Suppressor macrophage treated with lipopolysaccharide for 4 hours (primary cell): ENCODE measurements at places on chromosomes 1 and 21.

DNA sequence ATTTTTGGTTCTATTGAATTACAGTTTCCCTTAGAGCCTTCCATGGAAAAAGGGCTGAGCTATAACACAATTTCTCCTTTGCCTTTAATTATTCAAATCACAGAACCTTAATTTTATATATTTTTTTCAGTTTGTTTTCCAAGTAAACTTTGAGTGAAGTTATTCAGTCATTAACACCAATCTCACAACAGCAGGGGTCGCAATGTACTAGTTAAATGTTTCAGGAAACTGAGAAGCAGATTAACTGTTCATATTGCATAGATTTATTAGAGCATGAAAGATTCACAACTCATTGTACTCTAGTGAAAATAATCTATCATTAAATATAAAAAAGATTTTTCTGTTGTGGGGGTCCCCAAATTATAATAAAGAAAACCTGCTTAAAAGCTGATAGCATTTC, 64.1 kb downstream of the KIFAP3 start:
- peak; percentile 49 for DNase-seq

DNA sequence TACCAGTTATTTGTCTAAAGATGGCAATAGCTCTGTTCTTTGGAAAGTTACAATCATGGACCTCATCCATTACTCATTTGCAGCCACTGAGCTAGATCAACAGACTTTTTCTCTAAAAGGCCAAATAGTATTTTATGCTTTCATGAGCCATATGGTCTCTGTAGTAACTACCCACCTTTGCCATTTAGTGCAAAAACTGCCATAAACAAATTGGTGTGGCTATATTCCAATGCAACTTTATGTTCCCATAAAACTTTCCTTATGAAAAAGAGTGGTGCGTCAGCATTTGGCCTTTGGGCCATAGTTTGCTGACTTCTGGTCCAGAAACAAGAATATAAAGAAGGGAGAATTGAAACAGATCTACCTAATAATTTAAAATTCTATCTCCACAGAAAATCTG, 20.1 kb upstream of the KCTD3 start:
- DNase-seq, result no peak

DNA sequence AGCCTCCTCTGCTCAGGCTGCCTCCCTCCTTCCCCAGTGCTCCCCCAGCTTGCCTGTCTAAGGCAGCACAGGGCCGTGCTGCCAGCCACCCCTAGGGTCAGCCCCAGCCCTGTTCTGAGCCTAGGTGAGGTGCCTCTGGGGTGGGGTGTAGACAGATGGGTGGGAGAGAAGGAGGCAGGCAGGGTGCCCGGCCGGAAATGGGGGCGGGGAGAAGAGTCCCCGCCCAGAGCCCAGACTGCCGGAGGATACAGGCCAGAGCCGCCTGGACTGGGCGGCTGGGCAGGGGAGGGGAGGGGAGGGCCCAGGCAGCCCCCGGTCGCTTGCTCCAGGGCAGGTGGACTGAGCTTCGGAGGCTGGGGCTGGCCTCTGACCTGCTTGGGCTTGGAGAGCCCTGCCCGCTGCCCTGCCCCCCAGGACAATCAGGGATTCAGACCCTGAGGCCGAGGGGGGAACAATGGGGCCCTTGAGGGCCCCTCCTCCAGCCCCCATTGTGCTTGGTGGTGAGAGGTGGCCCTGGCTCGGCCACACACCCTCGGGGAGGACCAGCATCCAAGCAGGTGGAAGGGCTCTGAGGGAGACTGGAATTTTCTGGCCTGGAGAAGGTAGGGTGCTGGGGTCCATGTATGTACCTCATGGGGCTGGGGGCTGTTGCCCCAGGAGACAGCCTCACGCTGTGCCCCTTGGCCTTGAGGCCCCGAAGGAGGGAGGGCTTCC, at the start of gene GJC2:
Gene GJC2 (plus strand): TSS at position 525 of the 714 bp plus-strand sequence. CDS start 7,829 bp downstream, outside the sequence.
- DNase-seq, result no peak

GRCh38 chr1:226349801-226350518, 41.0 kb upstream of the LIN9 start:
- peak; percentile 34 for DNase-seq

- no peak for DNase-seq
Measured at GRCh38 chr21:46243960-46244361, 15.4 kb upstream of the LSS start.
